ENCODE measurements at places on chromosomes 2 and 18.

- no peak for DNase-seq
These were observed 491.2 kb upstream of the DDX18 start for GRCh38 chr2:117323331-117323730.

DNA sequence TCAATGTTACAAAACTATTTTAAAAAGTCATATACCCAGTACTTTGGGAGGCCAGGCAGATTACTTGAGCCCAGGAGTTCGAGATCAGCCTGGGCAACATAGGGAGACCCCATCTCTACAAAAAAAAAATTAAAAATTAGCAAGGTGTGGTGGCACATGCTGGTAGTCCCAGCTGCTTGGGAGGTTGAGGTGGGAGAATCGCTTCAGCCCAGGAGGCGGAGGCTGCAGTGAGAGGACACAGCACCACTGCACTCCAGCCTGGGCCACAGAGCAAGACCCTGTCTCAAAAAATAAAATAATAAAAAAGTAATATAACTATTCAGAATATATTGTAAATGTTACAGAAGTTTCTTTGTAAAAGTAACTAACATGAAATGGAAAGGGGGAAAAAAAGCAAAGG is 1.9 kb downstream of the PASK start:
- DNase-seq = no peak

- DNase-seq = no peak
These were observed 80.1 kb upstream of the CTDP1 start for GRCh38 chr18:79599441-79599931.

DNA sequence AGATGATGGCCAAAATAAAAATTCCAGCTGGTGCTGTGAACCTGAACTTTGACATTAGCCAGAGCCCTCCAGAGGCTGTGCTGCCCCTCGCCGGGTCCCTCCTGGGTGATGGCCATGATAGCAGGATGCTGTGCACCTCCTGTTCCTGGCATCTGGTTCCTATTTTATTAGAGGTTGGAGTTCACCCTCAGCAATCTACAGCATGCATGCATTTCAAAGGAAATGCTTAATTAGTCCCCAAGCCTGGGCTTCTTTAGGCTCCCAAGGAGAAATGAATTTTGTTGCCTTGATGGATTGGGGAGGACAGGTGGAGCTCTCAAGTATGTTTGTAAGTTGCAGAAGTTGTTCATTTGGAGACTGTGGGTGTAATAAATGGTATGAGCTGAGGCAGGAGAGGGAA is 166.9 kb downstream of the GLI2 start:
- no peak for DNase-seq

GRCh38 chr18:55110436-55110835 is 151.2 kb upstream of the CCDC68 start:
- DNase-seq = no peak

- peak; percentile 95 for DNase-seq
These were observed 214.5 kb upstream of the FBXO11 start for GRCh38 chr2:48120759-48121242.

DNA sequence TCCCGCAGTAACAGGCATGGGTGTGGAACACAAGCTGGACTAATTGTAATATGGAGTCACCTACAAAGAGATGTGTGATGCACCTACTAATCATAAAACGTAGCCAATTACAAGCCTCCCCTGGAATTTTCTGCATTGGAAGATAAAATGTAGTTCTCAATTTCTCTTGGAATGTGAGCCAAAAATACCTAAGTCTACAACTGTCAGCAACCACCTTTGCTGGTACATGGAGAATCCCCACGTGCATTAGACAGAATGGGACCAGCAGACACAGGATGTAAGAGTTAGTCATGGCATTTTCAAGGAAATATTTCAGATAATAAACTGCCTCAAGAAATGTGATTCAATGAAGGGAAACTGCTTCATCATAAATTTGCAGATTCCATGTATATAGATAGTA is 85.6 kb upstream of the DCC start:
- DNase-seq = no peak

DNA sequence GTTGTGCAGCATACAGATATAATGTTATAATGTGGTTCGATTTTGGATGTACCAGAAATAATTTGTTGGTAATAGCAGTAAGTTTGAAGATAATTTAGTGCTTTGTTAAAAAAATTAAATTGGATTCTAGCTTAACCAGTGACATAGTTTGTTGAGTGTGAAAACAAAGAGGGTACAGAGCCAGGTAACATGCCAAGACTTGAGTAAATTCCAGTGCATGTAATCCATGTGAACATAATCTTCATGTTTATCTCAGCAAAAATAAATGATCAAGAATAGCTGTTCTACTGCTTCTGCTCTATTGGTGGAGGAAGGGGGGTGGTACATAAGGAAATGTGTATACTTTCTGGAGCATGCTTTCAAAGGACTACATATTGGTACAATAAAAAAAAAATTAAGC is 165.8 kb downstream of the DNAH7 start:
- DNase-seq = no peak

DNA sequence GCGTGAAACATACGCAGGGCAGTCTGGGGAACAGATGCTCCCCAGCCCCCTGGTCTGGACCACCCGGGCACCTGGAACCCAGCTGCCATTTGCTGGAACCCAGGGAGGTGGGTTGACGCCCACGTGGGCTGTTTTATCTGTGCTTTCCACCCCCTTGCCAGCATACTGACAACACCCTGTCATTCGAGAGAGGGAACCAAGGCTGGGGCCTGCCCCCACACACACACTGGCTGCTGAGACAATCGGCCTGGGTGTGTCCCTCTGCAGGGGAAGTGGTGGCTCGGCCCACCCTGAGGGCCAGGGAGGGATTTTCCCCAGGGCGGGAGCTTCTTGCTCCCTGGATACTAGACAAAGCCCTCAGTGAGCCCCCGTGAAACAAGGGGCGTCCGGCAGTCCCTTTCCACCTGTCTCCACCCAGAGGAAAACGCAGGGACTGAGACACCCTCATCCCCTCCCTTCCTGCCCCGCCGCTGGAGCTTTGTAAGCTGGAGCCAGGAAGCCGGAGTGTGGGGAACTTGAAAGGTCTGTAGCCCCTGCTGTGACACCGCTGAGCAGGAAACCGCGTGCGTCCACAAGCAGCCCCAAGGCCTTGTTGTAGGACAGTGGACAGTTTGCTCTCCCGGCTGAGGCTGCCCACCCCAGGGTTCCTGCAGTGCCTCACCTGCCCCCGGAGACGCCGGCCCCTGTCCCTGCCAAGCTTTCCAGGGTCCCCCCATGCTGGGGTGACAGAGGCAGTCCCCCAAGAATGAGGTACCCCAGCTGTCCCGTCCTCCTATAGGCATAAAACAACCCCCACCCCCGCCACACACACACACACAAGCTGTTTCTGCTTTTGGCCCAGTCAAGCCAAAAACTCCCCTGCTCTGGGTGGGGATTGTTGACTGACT is 14.1 kb upstream of the KLF11 start:
- peak; percentile 97 for DNase-seq

- no peak for DNase-seq
These were observed 16.2 kb downstream of the ADRA2B start for GRCh38 chr2:96099861-96100798.

GRCh38 chr2:38128653-38129052 is 52.7 kb upstream of the CYP1B1 start:
- peak; percentile 97 for DNase-seq

GRCh38 chr2:98772536-98772935 is 41.6 kb upstream of the MGAT4A start:
- DNase-seq = peak; percentile 64

GRCh38 chr2:168192839-168193616 is 54.4 kb downstream of the STK39 start:
- DNase-seq = peak; percentile 67

DNA sequence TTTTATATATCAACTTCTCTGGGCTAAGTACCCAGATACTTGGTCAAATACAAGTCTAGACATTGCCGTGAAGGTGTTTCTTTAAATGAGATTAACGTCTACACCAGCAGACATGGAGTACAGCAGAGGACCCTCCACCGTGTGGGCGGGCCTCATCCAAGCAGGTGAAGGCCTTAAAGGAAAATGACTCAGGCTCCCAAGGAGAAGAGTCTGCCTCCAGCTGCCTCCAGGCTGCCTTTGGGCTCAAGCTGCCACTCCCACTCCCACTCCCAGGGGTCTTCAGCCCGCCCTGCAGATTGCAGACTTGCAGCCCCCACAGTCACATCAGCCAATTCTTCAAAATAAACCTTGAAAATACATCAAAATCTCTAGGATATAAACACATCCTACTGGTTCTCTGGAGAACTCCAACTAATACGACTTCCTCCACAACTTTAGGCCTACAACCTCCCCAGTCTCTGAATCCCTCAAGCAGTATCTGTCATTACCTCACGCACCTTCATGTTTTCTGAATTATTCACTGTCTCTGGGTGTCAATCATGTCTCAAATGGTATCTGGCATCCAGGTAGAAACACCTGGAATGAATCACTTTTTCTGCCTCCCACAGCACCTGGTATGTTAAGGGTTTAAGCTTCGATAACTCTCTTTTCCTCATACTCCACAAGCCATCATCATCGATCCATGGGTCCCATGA is 6.9 kb downstream of the ITGB1BP1 start:
- no peak for DNase-seq

DNA sequence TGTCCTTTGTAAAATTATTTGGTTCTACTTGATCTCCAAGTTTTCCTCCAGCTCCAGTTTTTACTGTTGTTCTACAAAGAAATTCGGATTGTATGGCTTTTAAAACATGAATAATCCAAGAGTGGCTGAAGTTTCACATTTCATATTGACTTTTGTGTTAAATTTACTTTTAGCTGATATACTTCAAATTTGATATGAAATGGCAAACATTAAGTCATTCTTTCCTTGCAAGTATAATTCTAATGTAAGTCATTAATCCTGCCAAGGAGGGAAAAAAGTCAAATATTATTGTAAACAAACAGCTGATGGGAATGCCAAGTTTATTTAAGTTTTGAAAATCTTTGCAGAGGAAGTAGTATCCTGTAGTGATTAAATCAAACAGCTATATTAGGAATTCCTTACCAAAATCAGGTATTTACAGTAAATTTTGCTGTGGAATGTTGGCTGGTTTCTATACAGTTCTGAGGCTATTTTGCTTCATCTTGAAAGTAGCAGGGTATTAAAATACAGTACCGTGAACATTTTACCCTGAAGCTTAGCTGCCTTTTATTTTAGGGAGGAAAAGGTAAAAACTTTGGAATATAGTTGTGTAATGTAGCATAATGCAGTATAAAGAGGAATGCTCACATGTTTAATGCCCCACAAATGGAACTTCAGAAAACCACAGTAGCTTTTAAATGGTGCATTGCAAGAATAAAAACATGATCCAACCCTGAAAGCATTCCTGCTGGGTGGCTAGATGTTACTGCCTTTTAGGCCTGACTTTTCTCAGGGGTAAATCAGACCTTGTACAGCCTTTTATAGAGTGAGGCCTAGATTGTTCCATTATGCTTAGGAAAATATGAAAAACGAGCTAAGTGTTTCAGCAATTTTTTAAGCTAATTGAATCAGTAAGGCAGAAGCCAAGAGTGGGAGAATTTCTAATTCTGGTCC is 62.7 kb upstream of the NT5C1B start:
- DNase-seq = no peak

All from NB4 (cell line).